ENCODE measurements at places on chromosomes 6 and 20. TPM values are rescaled to one million over a fixed set of nuclear protein-coding genes. Genes with fewer than 3 reads are reported as not detected.

DNA sequence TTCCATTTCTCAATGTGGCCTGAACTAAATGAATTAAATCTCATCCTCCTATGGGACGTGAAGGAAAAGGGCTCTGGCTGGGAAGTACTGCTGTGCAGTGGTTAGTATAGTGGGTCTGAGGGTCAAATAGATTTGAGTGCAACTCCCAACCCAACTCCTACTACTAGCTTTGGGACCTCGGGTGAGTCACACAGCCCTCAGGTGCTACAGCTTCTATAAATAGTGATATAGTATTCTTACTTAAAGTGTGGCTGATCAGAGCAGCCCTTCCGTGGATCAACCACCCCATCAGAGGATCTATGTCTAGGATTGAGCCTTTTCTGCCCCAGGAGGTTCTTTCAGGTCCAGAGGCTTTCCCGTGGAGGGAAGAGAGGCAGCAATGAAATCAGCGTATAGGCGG, 904 bp upstream of the UST start:
- H3K27me3 ChIP-seq, result peaks cover 39% of the 10 kb centered on the region
- H3K27ac ChIP-seq, result no peak overlapping the region
- DNase-seq, result no peak
- peak overlapping the region; percentile 88 for H3K4me3 ChIP-seq
- H3K4me1 ChIP-seq, result peaks cover 30% of the 10 kb centered on the region

DNA sequence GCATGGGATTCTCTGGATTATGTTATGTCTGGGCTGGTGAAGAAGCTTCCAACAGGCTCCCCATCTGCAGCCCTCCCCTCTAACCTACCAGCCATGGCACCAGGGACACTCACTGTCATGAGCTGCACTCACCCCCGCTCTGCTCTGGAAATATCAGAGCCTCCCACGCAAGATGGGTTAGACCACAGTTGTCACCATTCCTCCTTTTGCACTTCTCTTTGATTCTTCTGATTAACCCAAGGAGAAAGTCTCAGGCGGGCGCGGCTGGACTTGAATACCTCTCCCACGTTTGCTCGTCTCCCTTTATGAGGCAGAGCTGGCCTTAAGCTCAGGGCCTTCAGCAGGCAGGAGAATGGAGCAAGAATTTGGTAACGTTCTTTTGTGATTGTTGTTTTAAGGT, 128.1 kb downstream of the CEBPB start:
- DNase-seq, result no peak
- peaks cover 48% of the 10 kb centered on the region for H3K27me3 ChIP-seq
- H3K4me1 ChIP-seq, result peaks cover 18% of the 10 kb centered on the region
- no peak overlapping the region for H3K27ac ChIP-seq
- peaks cover 2% of the 10 kb centered on the region for H3K36me3 ChIP-seq

Gene PPP1R3G
- total RNA-seq, result not detected

- H3K4me3 ChIP-seq, result no peak overlapping the region
- H3K27me3 ChIP-seq, result peaks cover 3% of the 10 kb centered on the region
- no peaks in the 10 kb centered on the region for H3K36me3 ChIP-seq
- H3K4me1 ChIP-seq, result no peaks in the 10 kb centered on the region
- no peak overlapping the region for H3K27ac ChIP-seq
- no peak for DNase-seq
These were observed 141.5 kb downstream of the ANKRD60 start for GRCh38 chr20:58086763-58087561.

GRCh38 chr6:90375681-90376439, 79.2 kb upstream of the BACH2 start:
- peaks cover 3% of the 10 kb centered on the region for H3K27me3 ChIP-seq
- peaks cover 4% of the 10 kb centered on the region for H3K4me1 ChIP-seq
- H3K36me3 ChIP-seq, result no peaks in the 10 kb centered on the region
- DNase-seq, result no peak
- no peak overlapping the region for H3K27ac ChIP-seq

DNA sequence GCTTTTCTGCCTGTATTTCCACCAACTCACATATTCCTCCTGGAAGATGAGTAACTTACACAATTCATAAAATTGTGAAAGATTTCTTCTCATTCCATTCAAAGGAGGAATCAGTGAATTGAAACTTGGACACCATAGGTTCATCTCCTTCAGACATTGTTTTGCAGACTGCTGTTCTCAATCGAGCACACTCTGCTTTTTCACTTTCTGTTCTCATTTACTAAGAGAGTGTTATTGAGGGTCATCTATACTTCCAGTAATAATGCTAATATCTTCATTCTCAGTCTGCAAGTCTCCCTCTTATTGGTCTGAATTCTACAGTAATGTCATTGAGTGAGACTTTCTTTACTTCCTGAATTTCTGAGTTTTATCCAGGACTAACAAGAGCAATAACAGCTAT, 67.5 kb upstream of the FUT9 start:
- DNase-seq, result no peak
- no peaks in the 10 kb centered on the region for H3K27me3 ChIP-seq
- no peaks in the 10 kb centered on the region for H3K36me3 ChIP-seq
- no peaks in the 10 kb centered on the region for H3K4me1 ChIP-seq

Gene C20orf144
- total RNA-seq, result 0.53 TPM

- no peaks in the 10 kb centered on the region for H3K27me3 ChIP-seq
- no peak overlapping the region for H3K4me3 ChIP-seq
- DNase-seq, result no peak
- no peak overlapping the region for H3K27ac ChIP-seq
- peaks cover 2% of the 10 kb centered on the region for H3K36me3 ChIP-seq
These were observed 7.8 kb downstream of the ENPP3 start for GRCh38 chr6:131644921-131645320.

DNA sequence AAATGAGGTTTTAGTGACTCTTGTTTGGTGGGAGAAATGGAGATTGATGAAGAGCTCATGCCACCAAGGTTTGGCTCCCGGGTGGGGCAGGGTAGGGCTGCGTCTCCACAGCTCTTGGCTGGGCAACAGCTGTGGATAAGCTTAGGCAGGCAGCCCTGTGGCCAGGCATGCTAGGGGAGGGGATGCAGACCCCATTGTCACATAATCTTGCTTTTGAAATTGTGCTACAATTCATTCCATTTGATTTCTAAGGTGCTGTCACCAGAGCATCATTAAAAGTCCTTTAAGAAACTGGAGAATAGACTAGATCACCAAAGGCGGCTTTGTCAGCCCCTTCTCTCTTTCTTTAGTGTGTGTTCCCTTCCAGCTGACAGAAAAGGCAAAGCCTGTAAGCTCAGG, 574.2 kb upstream of the JAG1 start:
- H3K27ac ChIP-seq, result no peak overlapping the region
- H3K4me1 ChIP-seq, result no peaks in the 10 kb centered on the region
- no peaks in the 10 kb centered on the region for H3K36me3 ChIP-seq
- H3K4me3 ChIP-seq, result no peak overlapping the region

GRCh38 chr20:33061658-33062028, 7.9 kb downstream of the BPIFB3 start:
- H3K36me3 ChIP-seq, result no peaks in the 10 kb centered on the region
- no peak for DNase-seq
- peaks cover 3% of the 10 kb centered on the region for H3K27me3 ChIP-seq
- H3K27ac ChIP-seq, result no peak overlapping the region
- H3K4me3 ChIP-seq, result no peak overlapping the region

- no peak overlapping the region for H3K27ac ChIP-seq
- H3K27me3 ChIP-seq, result no peaks in the 10 kb centered on the region
- H3K36me3 ChIP-seq, result no peaks in the 10 kb centered on the region
- H3K4me1 ChIP-seq, result no peaks in the 10 kb centered on the region
- no peak for DNase-seq
These were observed 570.2 kb downstream of the PRKN start for GRCh38 chr6:162157167-162157870.

Gene PRSS16
- 0.82 TPM for total RNA-seq

DNA sequence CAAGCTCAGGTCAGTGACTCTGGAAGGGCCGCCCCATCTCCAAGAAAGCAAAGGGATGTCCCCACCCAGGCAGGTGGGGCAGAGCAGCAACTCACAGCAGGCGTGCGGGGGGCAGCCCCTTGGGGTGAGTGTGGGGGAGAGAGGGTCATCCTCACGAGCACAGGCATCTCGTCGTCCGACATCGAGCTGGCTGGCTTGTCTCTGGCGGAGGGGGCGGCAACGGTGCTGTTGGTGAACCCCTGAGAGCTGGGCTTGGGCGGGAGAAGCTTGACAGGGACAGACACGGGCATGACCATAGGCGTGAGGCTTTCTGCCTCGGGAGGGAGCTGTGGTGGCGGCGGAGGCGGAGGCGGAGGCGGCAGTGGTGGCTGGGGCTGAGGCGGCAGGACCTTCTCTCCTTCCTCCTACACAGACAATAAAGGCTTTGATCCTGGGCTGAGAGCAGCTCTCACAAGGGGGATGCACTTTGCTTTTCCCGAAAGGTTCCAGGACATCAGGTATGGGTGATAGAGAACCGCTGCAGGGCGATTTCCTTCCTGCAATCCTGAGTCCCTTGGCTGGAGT, 45.6 kb upstream of the MRPS10 start:
- H3K4me3 ChIP-seq, result no peak overlapping the region
- peak overlapping the region; percentile 34 for H3K27ac ChIP-seq
- peaks cover 12% of the 10 kb centered on the region for H3K4me1 ChIP-seq

DNA sequence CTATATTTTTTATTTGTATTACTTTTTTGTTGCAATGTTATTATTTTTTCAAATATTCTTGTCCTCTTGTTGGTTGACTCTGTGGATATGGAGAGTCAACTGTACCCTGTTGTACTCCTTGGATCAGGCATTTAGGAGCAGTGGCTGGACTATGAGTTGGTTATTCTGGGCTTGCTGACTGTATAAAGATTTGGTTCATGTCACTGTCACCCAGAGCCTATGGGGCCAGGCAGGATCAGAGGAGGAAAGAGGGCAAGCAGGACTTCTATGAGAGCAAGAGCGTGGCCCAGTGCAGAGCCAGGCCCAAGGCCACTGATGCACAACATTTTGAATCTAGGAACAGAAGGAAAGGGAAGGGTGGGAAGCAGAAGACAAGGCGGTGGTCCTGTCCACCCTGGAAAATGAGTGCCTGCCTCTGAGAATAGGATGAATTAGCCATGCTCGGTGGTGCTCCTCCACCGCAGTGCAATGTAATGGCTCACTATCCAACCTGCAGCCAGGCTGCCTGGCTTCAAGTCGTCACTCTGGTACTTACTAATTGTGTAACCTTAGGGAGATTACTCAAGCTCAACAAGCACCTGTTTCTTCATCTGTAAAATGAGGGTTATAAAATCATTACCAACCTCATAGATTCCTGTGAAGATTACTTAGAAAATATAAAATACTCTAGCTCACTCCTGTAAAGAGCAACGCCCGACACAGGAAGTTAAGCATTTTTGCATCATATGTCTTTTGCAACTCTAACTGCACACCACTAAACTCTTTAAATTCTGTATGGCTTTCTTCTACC, 192.1 kb downstream of the KCNQ5 start:
- no peaks in the 10 kb centered on the region for H3K4me1 ChIP-seq
- no peaks in the 10 kb centered on the region for H3K27me3 ChIP-seq
- no peak for DNase-seq

Gene MPIG6B
- 0.20 TPM for total RNA-seq

GRCh38 chr6:131682442-131682841, 18.8 kb downstream of the OR2A4 start:
- DNase-seq, result no peak
- no peak overlapping the region for H3K27ac ChIP-seq
- H3K27me3 ChIP-seq, result peaks cover 23% of the 10 kb centered on the region
- no peaks in the 10 kb centered on the region for H3K36me3 ChIP-seq
- no peak overlapping the region for H3K4me3 ChIP-seq
- peaks cover 28% of the 10 kb centered on the region for H3K4me1 ChIP-seq

Gene HLA-DQA2
- 11.6 TPM for total RNA-seq

DNA sequence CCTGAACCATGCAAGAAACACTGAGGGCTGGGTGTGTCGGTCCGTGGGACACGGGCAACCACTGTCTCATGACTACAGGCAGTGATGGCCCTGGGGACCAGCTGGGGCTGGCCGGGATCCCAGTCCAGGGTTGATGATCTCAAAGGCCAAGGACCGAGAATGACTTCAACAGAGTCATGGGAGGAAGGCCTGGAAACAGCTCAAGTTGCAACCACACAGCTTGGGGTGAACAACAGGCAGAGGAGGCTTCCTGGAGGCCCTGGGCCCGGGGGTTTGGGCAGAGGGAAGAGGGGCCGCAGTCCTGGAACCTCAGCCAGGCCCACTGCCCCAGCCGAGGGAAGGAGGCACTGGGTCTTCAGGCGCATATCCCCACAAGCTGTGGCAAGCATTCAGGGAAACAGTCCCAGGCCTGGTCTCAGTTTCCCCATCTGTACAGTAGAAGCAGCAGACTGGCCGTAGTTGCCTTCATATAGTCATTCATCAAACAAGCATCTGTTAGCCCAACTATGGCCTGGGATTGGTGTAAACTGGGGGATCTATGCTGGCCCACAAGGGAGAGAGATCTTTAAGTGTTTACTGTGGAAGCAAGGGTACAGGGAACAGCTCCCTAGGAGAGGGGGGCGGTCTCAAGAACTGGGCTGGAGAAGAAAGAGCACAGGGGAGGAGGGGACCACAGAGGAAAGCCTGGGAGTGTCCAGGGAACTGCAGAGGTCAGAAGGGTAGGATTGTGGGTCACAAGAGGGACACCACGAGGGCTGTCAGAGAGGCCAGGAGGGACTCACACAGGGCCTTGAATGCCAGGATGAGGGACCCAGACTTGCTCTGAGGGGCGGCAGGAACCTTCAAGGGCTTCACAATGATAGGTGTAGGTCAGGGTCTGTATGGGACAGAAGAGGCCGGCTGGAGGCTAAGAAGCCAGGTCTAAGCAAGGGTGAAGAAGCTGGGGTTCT, 2.1 kb downstream of the MYL9 start:
- H3K27ac ChIP-seq, result no peak overlapping the region
- no peaks in the 10 kb centered on the region for H3K36me3 ChIP-seq
- no peak for DNase-seq
- H3K27me3 ChIP-seq, result no peaks in the 10 kb centered on the region
- H3K4me3 ChIP-seq, result no peak overlapping the region

GRCh38 chr6:134714679-134715078, 235.2 kb downstream of the ALDH8A1 start:
- no peaks in the 10 kb centered on the region for H3K4me1 ChIP-seq
- H3K4me3 ChIP-seq, result no peak overlapping the region
- no peak overlapping the region for H3K27ac ChIP-seq
- no peaks in the 10 kb centered on the region for H3K36me3 ChIP-seq

- DNase-seq, result no peak
- no peaks in the 10 kb centered on the region for H3K4me1 ChIP-seq
- H3K36me3 ChIP-seq, result no peaks in the 10 kb centered on the region
- no peak overlapping the region for H3K4me3 ChIP-seq
- peaks cover 2% of the 10 kb centered on the region for H3K27me3 ChIP-seq
- H3K27ac ChIP-seq, result no peak overlapping the region
These were observed 71.5 kb upstream of the B3GAT2 start for GRCh38 chr6:71028236-71028876.

GRCh38 chr20:53750827-53751619, 157.4 kb upstream of the ZNF217 start:
- DNase-seq, result peak; percentile 82
- peak overlapping the region; percentile 95 for H3K27ac ChIP-seq
- no peaks in the 10 kb centered on the region for H3K36me3 ChIP-seq
- H3K27me3 ChIP-seq, result no peaks in the 10 kb centered on the region
- peak overlapping the region; percentile 42 for H3K4me3 ChIP-seq

- peak; percentile 2 for DNase-seq
- H3K27ac ChIP-seq, result no peak overlapping the region
These were observed 4.6 kb upstream of the NSFL1C start for GRCh38 chr20:1471242-1471641.

Gene HLA-DPA1
- total RNA-seq, result 299 TPM

- no peaks in the 10 kb centered on the region for H3K4me1 ChIP-seq
- no peak overlapping the region for H3K4me3 ChIP-seq
- H3K27me3 ChIP-seq, result no peaks in the 10 kb centered on the region
- H3K27ac ChIP-seq, result no peak overlapping the region
- H3K36me3 ChIP-seq, result no peaks in the 10 kb centered on the region
These were observed 324.7 kb upstream of the JARID2 start for GRCh38 chr6:14921170-14921569.

Gene TMEM74B
- 0.55 TPM for total RNA-seq
